ENCODE measurements at places on chromosomes 11 and 22.
A peak's percentile ranks its signal among the peaks of the same experiment; 100 is the strongest.

GRCh38 chr11:32152821-32153220 lies 61.9 kb downstream of the RCN1 start:
- DNase-seq: no peak

DNA sequence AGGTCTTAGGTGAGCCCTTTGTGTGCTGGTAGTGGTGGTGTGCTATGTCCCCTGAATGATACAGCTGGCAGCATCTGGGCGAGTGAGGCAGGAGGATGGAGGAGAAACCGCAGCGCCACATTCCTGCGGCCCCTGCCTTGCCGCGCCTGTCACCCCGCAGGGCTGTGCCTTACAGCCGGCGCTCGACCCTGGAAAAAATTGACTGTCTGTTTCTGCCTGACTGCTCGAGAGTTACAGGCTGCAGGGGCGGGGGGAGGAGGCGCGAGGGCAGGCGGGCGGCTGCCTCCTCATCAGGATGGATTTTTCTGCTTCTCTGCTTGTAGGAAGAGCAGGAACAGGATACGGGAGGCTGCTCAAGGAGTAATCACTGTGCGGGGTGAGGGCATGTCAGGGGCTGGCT lies 443.4 kb downstream of the MIAT start:
- DNase-seq: no peak

DNA sequence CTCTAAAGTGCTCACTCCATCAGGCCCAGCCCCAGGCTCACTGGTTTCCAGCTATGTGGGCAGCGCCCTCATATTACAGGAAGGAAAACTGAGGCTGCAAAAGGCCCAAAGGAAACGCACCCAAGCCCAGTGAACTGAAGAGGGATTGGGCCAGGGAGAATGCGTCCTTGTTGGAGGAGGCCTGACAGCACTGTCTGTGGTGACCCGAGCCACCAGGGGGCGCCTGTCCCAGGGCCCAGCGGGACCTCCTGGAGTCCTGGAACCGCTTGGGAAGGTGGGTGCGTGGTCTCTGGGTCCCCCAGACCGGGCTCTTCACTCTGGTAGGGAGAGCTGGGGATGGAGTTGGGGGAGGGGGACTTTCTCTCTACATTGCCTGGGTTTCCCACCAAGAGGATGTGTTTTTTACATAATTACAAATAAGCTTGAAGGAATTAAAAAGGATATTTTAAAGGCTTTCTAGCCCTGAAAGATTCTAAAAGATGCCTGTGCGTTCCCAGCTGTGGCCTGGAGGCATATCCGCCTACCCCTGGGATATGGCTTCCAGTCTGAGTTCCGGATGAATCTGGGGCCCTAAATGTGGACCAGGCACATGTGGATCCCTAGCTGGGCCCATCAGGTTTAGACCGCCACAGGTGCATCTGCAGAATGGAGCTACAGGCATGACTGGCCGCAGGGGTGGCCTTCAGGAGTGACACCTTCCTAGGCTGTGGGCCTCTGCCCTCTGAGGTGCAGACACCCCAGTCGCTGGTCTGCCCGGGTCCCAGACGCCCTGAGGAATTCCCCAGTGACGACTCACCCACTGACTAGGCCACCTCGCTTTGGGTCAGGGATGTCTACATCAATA lies 4.2 kb downstream of the SPI1 start:
- DNase-seq: peak; percentile 80

DNA sequence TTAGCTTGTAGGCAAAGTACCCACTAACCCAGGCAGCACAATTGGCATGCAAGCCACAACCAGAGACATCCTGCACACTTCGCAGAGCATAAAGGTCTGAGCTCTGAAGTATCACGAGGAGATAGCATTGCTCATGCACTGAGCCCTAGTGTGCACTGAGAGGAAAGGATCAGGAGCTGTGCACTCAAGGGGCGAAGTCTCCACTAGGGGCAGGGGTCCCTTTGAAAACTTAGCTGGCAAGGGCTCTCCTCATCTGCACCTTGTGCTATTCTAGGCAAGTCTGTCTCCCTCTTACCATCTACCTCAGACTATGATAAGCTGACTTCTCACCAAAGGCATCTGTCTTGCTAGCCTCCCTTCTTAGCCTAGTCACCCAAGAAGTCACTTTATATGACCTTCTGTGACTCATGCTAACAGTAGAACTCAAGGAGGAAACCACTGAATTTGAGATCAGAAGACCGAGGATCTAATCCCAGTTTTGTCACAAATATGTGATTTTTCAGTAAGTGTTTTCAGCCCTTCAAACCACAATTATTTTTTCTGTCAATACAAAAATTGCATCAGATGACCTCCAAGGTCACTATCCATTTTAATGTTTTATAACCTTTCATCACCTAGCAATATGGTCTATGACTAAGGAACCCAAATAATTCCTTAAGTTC lies 1078.0 kb downstream of the NTM start:
- no peak for DNase-seq

DNA sequence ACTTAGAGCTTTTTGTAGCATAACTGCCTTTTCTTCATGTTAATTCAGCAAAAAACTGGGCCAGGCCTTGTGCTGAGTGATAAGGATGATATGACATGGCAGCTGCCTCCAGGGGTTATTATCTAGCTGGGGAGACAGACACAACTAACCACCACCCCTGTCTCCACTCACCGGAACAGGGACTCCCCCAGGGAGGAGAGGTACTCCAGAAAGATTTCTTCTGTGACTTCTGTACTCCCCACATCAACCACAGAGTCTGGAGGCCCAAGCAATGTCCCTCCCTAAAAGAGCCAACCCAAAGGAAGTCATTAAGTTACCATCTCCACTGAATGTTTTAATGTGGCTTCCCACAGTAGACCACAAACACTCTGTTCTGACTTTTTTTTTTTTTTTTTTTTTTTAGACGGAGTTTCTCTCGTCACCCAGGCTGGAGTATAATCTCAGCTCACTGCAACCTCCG lies 14.3 kb upstream of the PMM1 start:
- DNase-seq: no peak

DNA sequence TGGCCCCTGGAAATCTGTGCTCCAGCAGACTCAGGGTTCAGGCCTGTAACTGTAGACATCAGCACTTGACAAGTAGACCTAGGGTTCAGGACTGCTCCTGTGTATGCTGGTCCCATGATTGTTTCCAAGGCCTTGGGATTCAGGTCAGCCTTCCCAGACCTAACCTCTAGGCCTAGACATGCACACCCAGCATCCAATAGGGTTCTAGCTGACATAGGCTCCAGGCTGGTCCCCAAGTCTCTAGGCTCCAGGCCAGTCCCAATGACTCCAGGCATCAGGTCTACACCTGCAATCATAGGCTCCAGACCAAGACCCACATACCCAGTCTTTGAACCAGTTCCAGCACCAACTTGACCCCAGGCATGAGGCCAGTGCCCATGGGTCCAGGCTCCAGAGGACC lies 166.2 kb upstream of the GRIA4 start:
- no peak for DNase-seq

- no peak for DNase-seq
Observed at GRCh38 chr11:80621871-80622270, 1181.0 kb upstream of the TENM4 start.

GRCh38 chr11:118052581-118053206 lies 24.2 kb upstream of the TMPRSS4 start:
- DNase-seq: no peak

DNA sequence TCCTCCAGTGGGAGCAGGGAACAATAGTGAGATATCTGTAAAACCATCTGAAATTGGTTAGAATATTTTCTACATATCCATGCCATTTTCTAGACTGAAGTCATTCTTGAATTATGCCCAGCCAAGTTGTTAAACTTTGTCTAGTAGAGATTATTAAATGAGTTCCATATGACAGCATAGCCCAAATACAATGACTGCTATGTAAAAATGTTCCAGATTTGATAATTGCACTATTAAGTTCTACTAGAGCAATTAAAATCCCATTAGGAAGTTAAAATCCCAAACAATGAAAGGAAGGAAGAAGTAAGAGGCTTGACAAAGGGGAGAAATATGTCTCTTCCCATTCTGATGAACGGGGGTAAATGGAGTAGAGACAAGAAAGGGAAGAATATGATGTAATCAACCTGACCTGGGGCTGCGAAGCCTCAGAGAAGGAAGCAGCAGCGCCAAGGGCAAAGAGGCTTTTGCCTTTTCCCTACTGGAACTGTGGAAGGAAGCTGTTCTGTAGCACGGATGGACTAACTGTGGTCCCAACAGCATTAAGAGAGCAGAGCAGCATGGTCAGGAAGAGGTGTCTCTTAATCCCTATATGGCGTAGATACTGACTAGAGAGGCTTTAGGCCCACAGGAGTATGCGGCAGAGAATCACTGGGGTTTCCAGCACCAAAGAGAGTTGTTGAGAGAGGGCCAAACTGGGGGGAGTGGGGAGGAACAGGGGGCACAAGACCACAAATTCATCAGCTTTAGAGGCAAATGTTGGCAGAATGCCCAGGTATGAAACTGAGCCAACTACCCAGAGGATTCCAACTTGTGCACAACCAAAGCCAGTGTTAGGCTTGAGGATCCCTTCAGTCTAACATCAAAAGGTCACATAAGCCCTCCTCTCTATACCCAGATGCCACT lies 26.7 kb downstream of the RRP8 start:
- DNase-seq: no peak

DNA sequence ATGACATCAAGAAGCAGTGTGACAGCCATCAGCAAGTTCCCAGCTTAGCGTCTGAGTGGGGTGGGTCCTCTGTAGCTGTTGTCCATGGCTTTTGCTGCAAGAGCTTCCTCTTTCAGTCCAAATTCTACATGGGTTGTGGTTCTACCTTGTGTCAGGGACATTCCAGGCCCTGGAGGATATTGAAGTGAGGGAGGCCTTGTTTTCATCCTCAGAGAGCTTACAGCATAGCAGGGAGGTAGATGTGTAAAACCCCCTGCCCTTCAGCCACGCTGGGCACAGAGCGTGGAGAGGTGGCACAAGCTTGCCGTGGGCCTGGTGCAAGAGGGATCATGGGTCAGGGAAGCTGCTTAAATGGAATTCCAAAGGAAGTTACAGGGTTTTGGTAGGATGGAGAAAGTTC lies 93.9 kb downstream of the GRIK4 start:
- DNase-seq: no peak

GRCh38 chr11:96132437-96132836 lies 208.5 kb upstream of the MTMR2 start:
- no peak for DNase-seq

DNA sequence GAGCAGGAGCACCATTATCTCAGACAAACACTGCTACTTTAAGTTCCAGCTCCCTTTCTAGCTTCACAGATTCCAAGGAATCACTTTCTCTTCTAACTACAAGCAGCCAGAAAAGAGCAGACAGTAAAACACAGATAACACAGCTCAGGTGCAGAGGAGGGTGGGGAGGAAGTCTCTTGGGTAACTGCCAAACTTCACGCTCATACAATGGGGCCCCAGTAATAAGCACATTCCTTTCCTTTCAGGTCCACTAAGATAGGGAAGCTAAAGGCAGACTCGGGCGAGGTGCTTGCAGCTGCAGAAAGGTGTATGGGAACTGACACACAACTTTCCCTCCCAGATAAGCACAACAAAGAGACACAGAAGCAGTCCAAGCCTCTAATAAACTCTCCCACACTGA lies 69.2 kb upstream of the OR9G4 start:
- DNase-seq: no peak

- DNase-seq: no peak
Observed at GRCh38 chr22:30239488-30240405, 6.8 kb downstream of the LIF start.

- DNase-seq: no peak
Observed at GRCh38 chr11:19777039-19777376, 64.4 kb downstream of the NAV2 start.

- DNase-seq: no peak
Observed at GRCh38 chr22:31707519-31707918, 42.4 kb downstream of the PRR14L start.

- no peak for DNase-seq
Observed at GRCh38 chr11:4105916-4106315, 11.3 kb downstream of the RRM1 start.

DNA sequence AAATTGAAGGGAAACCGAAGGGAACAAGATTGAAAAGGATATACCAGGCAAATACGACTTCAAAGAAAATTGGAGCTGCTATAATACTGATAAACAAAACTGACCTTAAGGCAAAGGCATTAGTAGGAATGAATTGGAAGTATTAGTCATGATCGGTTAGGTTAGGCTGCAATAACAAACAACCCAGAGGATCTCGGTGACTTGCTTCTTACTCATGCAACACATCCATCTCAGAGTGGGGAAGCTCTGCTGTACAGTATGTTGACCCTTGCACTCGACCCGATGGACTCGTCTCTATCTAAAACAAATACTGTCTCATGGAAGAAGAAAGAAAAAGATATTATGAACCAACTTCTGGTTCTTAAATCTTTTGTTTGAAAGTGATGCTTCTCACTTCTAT lies 42.3 kb downstream of the SPATA19 start:
- DNase-seq: no peak

DNA sequence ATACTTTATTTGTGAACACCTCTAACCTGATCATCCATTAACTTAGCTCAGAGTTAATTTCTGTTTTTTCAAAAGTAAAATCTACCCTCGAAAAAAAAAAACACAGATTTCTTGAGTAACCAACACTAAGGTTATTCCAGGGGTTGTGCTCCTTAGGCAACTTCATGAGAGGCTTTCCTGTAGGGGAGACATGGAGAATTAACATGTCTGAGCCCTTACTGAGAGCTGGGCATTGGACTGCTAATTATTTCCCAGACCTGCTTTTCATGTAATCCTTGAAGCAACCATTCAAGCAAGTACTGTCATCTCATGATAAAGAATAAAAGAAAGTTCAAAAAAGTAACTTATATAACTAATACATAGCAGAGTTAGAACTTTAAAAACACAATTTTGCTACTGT lies 13.5 kb upstream of the UPB1 start:
- no peak for DNase-seq

GRCh38 chr22:45227645-45228400 lies 12.9 kb downstream of the KIAA0930 start:
- no peak for DNase-seq

DNA sequence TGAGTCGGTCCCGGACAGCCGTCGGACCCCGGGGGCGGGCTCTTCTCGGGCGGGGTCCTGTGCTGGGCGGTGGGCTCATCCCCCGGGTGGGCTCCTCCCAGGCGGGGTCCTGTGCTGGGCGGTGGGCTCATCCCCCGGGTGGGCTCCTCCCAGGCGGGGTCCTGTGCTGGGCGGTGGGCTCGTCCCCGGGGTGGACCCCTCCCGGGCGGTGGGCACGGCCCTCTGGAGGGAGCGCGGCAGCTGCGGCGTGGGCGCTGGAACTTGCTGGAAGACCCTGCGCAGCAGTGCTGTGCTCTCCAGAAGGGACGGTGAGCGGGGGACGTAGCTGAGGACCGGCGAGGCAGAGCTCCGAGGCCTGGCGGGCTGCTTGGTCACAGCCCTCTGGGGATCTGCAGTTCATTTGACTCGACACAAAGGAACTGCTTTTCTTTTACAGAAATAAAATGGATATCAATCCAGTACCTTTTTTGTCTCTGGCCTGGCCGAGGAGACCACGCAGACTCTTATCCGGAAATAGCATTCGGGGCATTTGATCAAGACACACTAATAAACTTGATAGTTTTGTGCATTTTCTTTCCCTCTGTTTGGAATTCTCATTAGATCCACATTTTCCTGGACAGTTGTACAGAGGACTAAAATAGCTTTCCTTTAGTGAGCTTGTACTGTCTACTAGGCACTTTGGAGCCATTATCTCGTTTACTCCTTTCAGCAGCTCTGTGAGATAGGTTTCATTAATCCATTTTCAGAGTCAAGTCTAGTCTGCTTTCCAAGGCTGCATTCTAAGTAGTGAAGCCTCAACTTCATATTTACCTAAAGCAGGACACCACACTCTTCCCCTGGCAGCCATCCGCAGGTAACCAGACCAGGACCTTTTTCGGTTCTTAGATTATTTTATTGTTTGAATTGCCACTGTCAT lies 812 bp downstream of the JAM3 start:
- DNase-seq: no peak

GRCh38 chr11:68913188-68913587 lies 9.5 kb downstream of the IGHMBP2 start:
- DNase-seq: no peak

GRCh38 chr22:45316796-45317526 lies 7.2 kb downstream of the FAM118A start:
- no peak for DNase-seq

All from stimulated activated CD4-positive, alpha-beta T cell treated with anti-CD3 and anti-CD28 coated beads, Interleukin-15, amount 100 ng/mL, for 1 hour (primary cell).